ENCODE measurements at places on chromosomes 5 and 9. TPM values are rescaled to one million over a fixed set of nuclear protein-coding genes. Genes with fewer than 3 reads are reported as not detected.

GRCh38 chr5:180918380-180918779, 19.4 kb downstream of the BTNL8 start:
- no peak for DNase-seq

- peak; percentile 76 for DNase-seq
Observed at GRCh38 chr5:6452622-6453504, 4.2 kb downstream of the UBE2QL1 start.

DNA sequence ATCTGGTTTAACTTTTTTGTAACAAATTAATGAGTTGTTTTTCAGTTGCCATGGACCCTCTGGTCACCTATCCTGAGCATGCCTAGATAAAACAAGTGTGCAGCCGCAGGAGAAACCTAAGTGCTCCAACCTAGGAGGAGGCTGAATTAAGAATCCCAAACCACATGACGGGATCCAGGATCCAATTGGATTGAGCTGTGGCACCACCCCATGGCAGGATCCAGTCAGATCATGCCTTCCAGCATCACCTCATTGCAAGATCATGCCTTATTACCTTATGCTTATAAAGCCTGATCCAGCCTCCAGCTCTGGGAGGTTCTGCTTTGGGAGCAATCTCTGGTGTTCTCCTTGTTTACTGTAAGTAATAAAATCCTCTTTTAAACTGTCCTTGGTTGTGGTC, 662.0 kb downstream of the TLR4 start:
- DNase-seq = no peak

IGFBPL1 gene
- total RNA-seq = 239 TPM

- DNase-seq = no peak
Observed at GRCh38 chr9:81680506-81680905, 8.8 kb downstream of the TLE1 start.

SPATA31E1 gene
- not detected for total RNA-seq

- no peak for DNase-seq
Observed at GRCh38 chr9:12699529-12699928, 6.3 kb downstream of the TYRP1 start.

TTC39B gene
- 12.3 TPM for total RNA-seq

DNA sequence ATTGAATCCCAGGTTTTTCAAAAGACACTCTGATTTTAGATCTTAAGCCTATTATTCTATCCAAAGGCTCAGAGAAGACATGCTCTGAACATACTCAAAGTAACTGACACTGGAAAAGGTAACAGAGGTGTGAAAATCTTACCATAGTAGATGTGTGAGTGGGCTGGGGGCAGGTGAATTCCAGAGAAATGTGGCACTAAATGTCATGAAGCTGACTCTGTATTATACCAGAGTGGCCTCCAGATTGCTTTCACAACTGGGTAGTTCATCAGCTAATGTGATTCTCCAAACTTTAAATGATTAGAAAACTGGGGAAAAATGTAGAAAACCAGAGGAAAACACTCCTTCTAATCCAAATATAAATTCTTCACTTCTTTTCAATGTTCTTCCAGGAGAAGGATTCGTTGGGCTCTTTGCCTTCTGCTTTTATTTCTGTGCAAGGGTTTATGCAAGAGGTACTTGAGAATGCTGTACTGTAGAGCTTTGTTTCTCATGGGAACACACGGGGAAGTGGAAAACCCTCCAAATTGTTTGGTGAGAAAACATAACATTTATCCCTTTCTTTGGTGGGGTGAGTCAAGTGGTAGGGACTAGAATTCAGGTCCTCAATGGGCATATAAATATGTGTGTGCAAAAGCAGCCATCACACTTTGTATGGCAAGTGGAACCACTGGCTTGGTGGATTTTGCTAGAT, at the start of gene SCGB3A2:
Gene SCGB3A2 (plus strand): TSS at position 646 of the 694 bp plus-strand sequence. CDS start 93 bp downstream, outside the sequence.
- DNase-seq = no peak

DNA sequence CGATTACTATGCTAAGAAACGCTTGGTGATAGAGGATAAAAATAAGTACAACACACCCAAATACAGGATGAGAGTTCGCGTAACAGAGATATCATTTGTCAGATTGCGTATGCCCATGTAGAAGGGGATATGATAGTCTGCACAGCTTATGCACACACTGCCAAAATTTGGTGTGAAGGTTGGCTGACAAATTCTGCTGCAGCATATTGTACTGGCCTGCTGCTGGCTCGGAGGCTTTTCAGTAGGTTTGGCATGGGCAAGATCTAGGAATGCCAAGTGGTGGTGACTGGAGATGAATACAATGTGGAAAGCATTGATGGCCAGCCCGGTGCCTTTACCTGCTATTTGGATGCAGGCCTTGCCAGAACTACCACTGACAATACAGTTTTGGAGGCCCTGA, 208.4 kb downstream of the PDZD2 start:
- DNase-seq = peak; percentile 65

GRCh38 chr9:135209852-135210251, 122.4 kb downstream of the OLFM1 start:
- no peak for DNase-seq

NR5A1 gene
- not detected for total RNA-seq

IL7R gene
- 0.27 TPM for total RNA-seq

DNA sequence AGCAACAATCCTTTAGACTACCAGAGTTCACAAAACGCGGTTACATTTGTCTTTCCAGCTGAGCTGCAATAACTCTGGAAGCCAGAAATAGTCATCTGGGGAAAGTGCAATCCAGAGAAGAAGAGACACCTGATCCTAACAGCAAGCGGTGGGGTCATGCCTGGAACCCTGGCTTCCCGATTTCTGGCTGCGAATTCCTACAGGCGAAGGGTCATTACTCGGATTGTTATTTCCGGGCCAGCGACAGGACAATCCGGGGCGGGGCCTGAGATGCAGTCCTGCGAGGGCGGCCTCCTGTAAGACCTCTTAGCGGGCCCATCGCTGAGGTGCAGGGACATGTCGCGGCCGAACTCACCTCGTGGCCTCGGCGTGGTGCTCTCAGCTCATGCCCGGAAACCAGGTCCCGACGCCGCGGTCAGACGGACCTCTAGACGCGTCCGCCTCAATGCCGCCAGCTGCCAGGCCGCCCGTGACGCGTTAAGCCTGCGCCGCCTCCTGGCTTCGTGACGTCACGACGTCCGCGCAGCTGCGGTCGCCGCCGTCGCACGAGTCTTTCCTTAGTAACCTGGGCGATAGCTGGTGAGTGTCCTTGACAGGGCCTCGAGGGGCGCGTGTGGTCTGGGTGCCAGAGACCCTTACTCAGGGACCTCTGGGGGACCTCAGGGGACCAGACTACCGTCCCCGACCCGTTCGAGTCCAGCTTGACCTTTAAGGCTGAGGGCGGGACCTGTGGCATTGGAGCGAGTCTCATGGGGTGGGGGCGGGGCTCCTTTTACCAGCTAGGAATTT, at the start of the genes MRRF and RBM18:
Gene MRRF (plus strand): TSS at position 523 of the 789 bp plus-strand sequence. CDS start 6,010 bp downstream, outside the sequence.
Gene RBM18 (minus strand): TSS at position 481 of the 789 bp plus-strand sequence. CDS start 3,348 bp downstream, outside the sequence.
- DNase-seq = peak; percentile 89

FST gene
- total RNA-seq = 12.4 TPM
